ENCODE measurements at places on chromosomes 3 and 15. TPM values are rescaled to one million over a fixed set of nuclear protein-coding genes. Genes with fewer than 3 reads are reported as not detected.

DNA sequence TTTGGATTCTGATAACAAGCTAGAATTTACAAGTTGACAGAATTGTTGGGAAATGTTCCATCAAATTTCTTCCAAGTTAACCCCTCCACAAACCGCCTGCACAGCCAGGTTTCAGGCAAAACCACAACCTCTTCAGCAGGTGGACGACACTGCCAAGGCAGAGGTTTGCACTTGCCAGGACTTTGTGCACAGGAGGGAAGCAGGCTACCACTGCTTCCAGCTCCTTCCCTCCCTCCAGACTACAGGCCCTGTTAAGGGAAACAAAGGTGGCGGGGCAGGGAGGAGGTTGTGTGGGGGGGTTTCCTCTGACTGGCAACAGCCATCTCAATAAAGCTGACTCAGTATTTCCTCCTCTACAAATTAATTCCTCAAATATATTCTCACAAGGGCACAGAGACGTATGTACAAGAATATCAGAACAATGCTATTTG, 42.2 kb downstream of the TBC1D2B start:
- no peak for DNase-seq
- H3K4me1 ChIP-seq = peaks cover 73% of the 10 kb centered on the region
- H3K36me3 ChIP-seq = peaks cover 39% of the 10 kb centered on the region
- H3K27ac ChIP-seq = peak overlapping the region; percentile 71
- peak overlapping the region; percentile 69 for H3K4me3 ChIP-seq
- H3K27me3 ChIP-seq = no peaks in the 10 kb centered on the region

NDUFAF3 gene
- 78.9 TPM for total RNA-seq

- no peaks in the 10 kb centered on the region for H3K27me3 ChIP-seq
- H3K4me1 ChIP-seq = peaks cover 5% of the 10 kb centered on the region
- DNase-seq = no peak
- no peak overlapping the region for H3K27ac ChIP-seq
- H3K36me3 ChIP-seq = peaks cover 22% of the 10 kb centered on the region
Measured at GRCh38 chr3:126031981-126032471, 51.9 kb downstream of the SLC41A3 start.

GRCh38 chr15:75732809-75733451, 20.3 kb upstream of the CSPG4 start:
- H3K27ac ChIP-seq = no peak overlapping the region
- H3K36me3 ChIP-seq = no peaks in the 10 kb centered on the region
- H3K27me3 ChIP-seq = peaks cover 3% of the 10 kb centered on the region
- H3K4me1 ChIP-seq = peaks cover 16% of the 10 kb centered on the region
- no peak overlapping the region for H3K4me3 ChIP-seq

DNA sequence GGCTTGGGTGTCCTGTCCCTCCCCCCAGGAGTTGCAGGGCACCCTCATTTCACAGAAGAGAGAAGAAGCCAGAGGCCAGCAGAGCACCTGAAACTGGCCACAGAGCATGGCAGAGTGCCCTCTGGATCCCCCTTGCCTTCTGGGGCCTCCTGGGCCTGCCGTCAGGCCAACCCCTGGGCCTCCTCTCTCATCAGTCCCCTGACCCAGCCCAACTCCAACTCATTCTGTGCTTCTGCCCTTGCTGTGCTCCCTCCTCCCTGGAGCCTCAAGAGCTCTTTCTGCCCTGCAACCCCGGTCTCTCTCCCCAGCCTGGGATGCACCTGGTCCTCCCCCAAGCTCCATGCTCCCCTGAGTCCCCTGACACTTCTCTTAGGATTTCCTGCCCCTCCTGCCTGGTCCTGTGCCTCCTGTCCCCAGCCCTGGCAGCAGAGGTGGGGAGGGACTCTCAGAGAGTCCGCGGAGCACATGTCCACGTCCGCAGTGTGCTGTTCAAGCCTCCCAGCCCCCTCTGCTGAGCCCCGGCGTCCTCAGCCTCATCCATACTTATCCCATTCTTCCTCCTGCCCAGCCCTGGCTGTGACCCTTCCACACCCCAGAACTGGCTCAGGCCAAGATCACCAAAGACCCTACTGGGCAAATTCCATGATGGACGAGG, 30.5 kb upstream of the CACNA2D2 start:
- H3K4me1 ChIP-seq = no peaks in the 10 kb centered on the region
- DNase-seq = no peak
- H3K36me3 ChIP-seq = no peaks in the 10 kb centered on the region
- no peak overlapping the region for H3K4me3 ChIP-seq
- H3K27ac ChIP-seq = no peak overlapping the region

- no peak overlapping the region for H3K27ac ChIP-seq
- H3K4me1 ChIP-seq = peaks cover 10% of the 10 kb centered on the region
- peaks cover 3% of the 10 kb centered on the region for H3K27me3 ChIP-seq
- H3K36me3 ChIP-seq = no peaks in the 10 kb centered on the region
- no peak for DNase-seq
- no peak overlapping the region for H3K4me3 ChIP-seq
Measured at GRCh38 chr15:75729326-75730069, 16.9 kb upstream of the CSPG4 start.

GRCh38 chr15:70523616-70524015, 239.7 kb downstream of the UACA start:
- H3K4me3 ChIP-seq = no peak overlapping the region
- peaks cover 2% of the 10 kb centered on the region for H3K27me3 ChIP-seq
- no peak for DNase-seq
- no peak overlapping the region for H3K27ac ChIP-seq
- peaks cover 21% of the 10 kb centered on the region for H3K4me1 ChIP-seq
- H3K36me3 ChIP-seq = peaks cover 8% of the 10 kb centered on the region

CAMK2N2 gene
- not detected for total RNA-seq

GRCh38 chr3:50610181-50610971, 1.2 kb downstream of the CISH start:
- H3K27me3 ChIP-seq = no peaks in the 10 kb centered on the region
- H3K36me3 ChIP-seq = peaks cover 83% of the 10 kb centered on the region
- DNase-seq = peak; percentile 65
- H3K4me3 ChIP-seq = peak overlapping the region; percentile 97

DNA sequence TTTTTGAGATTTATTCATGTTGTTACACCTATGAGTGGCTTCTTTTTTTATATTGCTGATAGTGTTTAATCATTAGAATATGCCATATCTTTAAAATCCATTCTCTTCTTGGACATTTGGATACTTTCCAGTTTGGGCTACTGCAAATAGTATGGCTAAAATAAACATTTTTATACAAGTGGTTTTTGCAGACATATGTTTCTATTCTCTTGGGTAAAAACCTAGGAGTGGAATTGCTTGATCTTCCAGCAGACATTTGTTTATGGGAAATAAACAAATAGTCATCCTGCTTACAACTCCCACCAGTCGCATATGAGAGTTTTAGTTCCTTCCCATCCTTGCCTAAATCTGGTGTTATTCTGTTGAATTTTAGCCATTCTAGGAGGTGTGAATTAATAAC, 193.1 kb downstream of the ALCAM start:
- H3K27me3 ChIP-seq = no peaks in the 10 kb centered on the region
- H3K36me3 ChIP-seq = peaks cover 2% of the 10 kb centered on the region
- DNase-seq = no peak
- no peaks in the 10 kb centered on the region for H3K4me1 ChIP-seq

RCCD1 gene
- total RNA-seq = 31.6 TPM

GRCh38 chr15:85984241-85984640, 95.4 kb upstream of the AGBL1 start:
- no peaks in the 10 kb centered on the region for H3K36me3 ChIP-seq
- H3K27ac ChIP-seq = no peak overlapping the region
- H3K4me3 ChIP-seq = no peak overlapping the region
- H3K27me3 ChIP-seq = peaks cover 2% of the 10 kb centered on the region

- H3K27ac ChIP-seq = no peak overlapping the region
- no peaks in the 10 kb centered on the region for H3K36me3 ChIP-seq
- no peak overlapping the region for H3K4me3 ChIP-seq
- no peak for DNase-seq
- peaks cover 7% of the 10 kb centered on the region for H3K4me1 ChIP-seq
Measured at GRCh38 chr15:49810720-49811119, 189.9 kb downstream of the DTWD1 start.

DNA sequence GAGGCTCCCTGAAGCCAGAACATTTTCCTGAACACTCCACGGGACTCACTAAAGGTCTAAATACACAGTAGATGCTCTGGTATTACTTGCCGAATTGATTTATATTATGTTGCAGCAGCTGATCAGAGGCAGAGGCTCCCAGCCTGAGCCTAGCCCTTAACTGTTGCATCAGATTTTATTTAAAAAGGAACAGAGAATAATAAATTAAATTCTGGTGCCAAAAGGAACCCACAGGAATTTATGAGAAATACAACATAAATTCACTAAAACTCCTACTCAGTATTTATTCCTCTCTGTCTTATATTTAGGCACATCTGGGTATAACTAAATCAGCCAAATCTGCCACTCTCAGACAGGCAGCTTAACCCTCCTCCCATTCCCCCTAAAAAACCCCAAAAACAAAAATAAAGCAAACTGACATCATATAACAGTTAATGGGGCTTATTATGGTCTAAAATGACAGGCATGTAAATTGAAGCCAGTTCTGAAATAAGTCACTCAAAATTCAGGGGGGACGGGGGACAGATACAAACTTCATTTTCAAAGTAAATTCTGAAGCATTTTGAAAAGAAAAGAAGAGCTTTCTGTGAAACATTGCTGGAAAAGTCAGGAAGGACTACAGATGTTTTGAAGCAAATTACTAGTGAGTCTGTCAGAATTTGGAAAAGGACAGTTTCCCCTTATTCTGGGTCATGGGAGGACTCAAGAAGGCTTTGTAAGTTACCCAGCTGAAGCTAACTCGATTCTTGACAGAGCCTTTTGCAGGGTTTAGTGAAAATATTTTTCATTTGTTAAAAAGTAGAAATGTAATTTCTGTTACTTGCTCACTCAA, 53.8 kb upstream of the CORO2B start:
- DNase-seq = no peak
- peaks cover 35% of the 10 kb centered on the region for H3K27me3 ChIP-seq
- peaks cover 34% of the 10 kb centered on the region for H3K4me1 ChIP-seq
- no peak overlapping the region for H3K4me3 ChIP-seq
- H3K36me3 ChIP-seq = peaks cover 3% of the 10 kb centered on the region
- no peak overlapping the region for H3K27ac ChIP-seq

ALPK3 gene
- total RNA-seq = 0.17 TPM

- H3K27me3 ChIP-seq = peaks cover 11% of the 10 kb centered on the region
- H3K4me3 ChIP-seq = no peak overlapping the region
- H3K36me3 ChIP-seq = no peaks in the 10 kb centered on the region
- no peak overlapping the region for H3K27ac ChIP-seq
- peaks cover 11% of the 10 kb centered on the region for H3K4me1 ChIP-seq
- DNase-seq = no peak
Measured at GRCh38 chr3:52176951-52177700, 20.8 kb upstream of the ALAS1 start.

VILL gene
- total RNA-seq = 25.3 TPM

UCN2 gene
- total RNA-seq = not detected

MLF1 gene
- 1.2 TPM for total RNA-seq

CFAP20DC gene
- 1.4 TPM for total RNA-seq

- no peaks in the 10 kb centered on the region for H3K36me3 ChIP-seq
- H3K4me1 ChIP-seq = no peaks in the 10 kb centered on the region
- H3K4me3 ChIP-seq = no peak overlapping the region
- DNase-seq = no peak
- no peak overlapping the region for H3K27ac ChIP-seq
- no peaks in the 10 kb centered on the region for H3K27me3 ChIP-seq
Measured at GRCh38 chr15:36161771-36162212, 417.6 kb upstream of the CDIN1 start.

FOXB1 gene
- 0.78 TPM for total RNA-seq

IL17RD gene
- not detected for total RNA-seq

ITGB5 gene
- 3.7 TPM for total RNA-seq

DNA sequence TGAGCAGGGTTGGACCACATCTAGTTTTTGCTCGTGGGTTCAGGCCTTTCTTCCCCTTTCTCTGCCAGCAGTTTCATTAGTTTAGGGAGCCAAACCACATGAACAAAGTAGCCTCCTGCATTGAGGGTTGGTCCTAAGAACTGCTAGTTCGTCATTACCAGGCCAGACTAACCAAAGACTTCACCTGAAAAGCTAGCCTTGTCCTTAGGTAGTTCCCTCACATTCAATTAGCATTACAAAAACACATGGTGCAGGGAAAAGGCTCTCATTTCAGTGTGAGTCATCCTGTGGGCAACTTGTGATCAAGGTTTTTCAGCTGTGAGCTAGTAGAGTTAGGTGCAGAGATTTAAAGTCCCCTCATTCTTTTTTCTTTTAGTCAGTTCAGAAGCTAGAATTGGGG, 279.3 kb upstream of the CTNNB1 start:
- no peak for DNase-seq
- H3K4me3 ChIP-seq = no peak overlapping the region
- H3K27me3 ChIP-seq = peaks cover 4% of the 10 kb centered on the region
- no peak overlapping the region for H3K27ac ChIP-seq

DNA sequence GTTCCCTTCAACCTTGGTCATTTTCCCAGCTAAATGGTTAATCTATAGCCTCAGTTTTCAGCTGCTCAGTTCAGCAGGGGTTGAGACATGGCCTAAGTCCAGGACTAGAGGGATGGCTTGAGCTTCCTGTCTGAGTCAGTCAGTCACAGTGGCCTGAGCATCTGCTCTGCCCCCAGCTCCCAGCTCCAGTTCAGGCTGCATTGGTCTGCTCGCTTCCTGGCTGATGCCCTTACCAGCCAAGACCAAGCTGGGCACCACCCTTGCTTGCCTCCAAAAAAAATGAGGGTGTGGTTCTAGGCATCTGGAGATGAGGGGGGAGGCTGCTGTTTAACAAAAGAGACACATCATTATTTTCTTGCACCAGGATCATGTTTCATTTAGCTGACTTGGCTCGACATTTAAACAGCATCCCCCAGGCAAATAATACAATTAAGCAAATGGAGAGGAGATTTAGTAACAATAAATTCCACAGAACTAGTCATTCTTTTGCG, 70.7 kb downstream of the WNT5A start:
- no peak overlapping the region for H3K27ac ChIP-seq
- H3K4me1 ChIP-seq = no peaks in the 10 kb centered on the region
- H3K27me3 ChIP-seq = no peaks in the 10 kb centered on the region
- no peaks in the 10 kb centered on the region for H3K36me3 ChIP-seq
- H3K4me3 ChIP-seq = no peak overlapping the region

SLC28A1 gene
- total RNA-seq = not detected

ILDR1 gene
- total RNA-seq = not detected

- H3K27me3 ChIP-seq = peaks cover 32% of the 10 kb centered on the region
- DNase-seq = no peak
- no peak overlapping the region for H3K27ac ChIP-seq
- H3K36me3 ChIP-seq = no peaks in the 10 kb centered on the region
Measured at GRCh38 chr3:115808244-115808643, 184.9 kb downstream of the GAP43 start.

- peaks cover 2% of the 10 kb centered on the region for H3K36me3 ChIP-seq
- peaks cover 14% of the 10 kb centered on the region for H3K4me1 ChIP-seq
- no peak for DNase-seq
- peaks cover 53% of the 10 kb centered on the region for H3K27me3 ChIP-seq
Measured at GRCh38 chr3:107430996-107431245, 53.7 kb downstream of the CCDC54 start.

- H3K4me3 ChIP-seq = no peak overlapping the region
- H3K27me3 ChIP-seq = peaks cover 14% of the 10 kb centered on the region
- no peak for DNase-seq
- no peaks in the 10 kb centered on the region for H3K4me1 ChIP-seq
Measured at GRCh38 chr15:99536422-99537040, 29.3 kb upstream of the MEF2A start.

TGFBR2 gene
- 86.9 TPM for total RNA-seq

SLC6A20 gene
- total RNA-seq = not detected

Data from activated naive CD8-positive, alpha-beta T cell treated with anti-CD3 and anti-CD28 coated beads, Interleukin-2, amount 10 ng/mL, durations not matched to agents 7 days and 5 days (primary cell).